ENCODE measurements at places on chromosomes 3 and 15.

GRCh38 chr15:86247249-86247955 lies 167.7 kb downstream of the AGBL1 start:
- DNase-seq, result no peak

GRCh38 chr3:82002491-82002890 lies 241.0 kb upstream of the GBE1 start:
- DNase-seq, result no peak

DNA sequence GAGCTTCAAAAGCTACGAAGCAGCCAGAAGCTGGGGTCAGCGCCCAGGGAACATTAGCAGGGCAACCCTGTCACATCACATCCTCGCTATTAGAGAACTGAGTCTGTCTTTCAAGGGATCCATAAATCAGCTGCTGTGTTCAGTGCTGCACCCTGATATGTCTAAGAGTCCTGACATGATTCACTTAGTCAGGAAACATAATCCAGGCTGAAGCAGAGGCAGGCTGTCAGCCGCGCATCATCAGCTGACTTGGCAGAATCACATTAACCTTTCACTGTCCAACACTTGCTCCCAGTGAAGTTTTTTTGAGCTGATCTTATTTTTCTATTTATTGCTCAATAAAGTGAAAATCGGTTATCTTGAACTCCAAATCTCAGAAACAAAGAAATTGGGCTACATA lies 23.5 kb downstream of the MYH15 start:
- peak; percentile 48 for DNase-seq

DNA sequence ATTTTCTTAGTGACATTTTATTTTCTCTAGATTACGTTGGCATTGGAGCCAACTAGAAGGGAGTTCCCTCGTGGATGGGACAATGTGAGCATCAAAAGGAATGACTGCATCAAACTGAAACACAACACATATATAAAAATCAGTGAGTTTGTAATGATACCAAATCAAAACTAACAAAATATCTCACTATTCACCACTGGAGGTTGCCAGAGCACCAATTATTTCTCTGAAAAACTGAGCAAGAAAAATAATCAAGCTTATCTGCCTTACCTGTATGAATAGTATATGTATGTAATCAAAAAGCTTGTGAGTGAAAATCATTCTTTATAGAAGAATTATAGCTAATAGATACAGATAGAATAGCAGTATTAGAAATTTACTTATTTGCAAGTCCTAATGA lies 46.8 kb upstream of the OTOL1 start:
- DNase-seq, result no peak

- no peak for DNase-seq
Observed at GRCh38 chr15:72180761-72181324, 16.7 kb downstream of the GRAMD2A start.

DNA sequence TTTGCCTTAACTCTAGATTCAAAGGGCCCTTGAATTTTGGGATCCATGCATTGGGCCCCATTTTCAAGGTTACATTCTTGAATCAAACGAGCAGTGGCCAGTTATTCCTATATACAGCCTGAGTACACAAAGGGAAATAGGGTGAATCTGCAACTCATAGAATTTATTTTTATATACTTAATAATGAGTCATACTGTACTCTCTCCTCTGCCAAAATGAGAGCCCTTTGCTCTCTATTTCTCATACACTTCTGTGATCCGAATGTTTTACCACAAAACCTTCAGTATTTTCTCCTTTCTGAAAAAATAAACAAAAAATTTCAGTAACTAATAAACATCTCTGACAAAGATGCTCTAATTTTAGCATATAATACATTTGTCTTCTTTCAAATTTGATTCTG lies 116.7 kb downstream of the SERPINI1 start:
- DNase-seq, result peak; percentile 5

DNA sequence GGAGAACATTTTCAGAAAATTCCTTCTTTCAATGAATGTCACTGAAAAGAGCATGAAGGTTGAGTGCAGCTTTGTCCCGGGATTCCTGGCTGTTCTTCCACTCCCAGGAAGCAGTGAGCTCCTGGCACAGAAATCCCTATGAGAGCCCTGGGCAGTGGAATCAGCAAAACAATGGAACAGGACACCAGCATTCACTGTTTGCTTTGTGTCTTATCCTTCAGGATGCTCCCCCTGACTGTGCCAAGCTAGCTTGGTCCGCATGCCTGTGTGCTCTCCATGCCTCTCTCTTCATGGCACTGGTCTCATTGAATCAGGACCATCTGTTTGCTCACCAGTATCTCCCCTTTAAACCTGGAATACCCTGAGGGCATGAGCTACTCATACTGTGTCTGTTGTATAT lies 102.0 kb upstream of the GADL1 start:
- DNase-seq, result no peak

DNA sequence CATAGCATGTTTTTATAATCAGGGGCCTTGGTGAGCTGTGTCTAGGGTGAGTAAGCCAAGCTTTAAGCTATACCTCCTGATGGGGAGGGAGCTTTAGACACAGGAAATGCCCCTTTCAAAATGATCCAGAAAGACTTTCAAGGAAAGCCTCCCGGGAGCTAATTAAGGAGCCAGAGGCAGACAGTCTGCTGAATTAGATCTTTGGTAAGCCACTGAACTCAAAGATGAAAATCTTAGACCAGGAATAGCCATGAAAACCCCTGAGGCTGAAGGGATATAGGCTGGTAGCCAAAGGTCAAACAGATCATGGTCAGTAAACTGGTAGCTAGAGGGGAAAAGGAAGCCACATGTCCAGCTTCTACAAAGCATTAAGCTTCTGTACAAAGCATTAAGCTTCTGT lies 42.7 kb upstream of the GAP43 start:
- DNase-seq, result peak; percentile 3

- peak; percentile 94 for DNase-seq
Observed at GRCh38 chr3:65979731-65980130, 59.0 kb downstream of the MAGI1 start.
